ENCODE measurements at places on chromosomes 2 and 18. TPM values are rescaled to one million over a fixed set of nuclear protein-coding genes. Genes with fewer than 3 reads are reported as not detected.
A peak's percentile ranks its signal among the peaks of the same experiment; 100 is the strongest.

KLHL14 gene
- total RNA-seq: not detected

NAT8 gene
- not detected for total RNA-seq

MAP3K19 gene
- not detected for total RNA-seq

CTLA4 gene
- total RNA-seq: not detected

B3GNT7 gene
- 0.64 TPM for total RNA-seq

SCN1A gene
- total RNA-seq: not detected

CNDP1 gene
- not detected for total RNA-seq

C2orf92 gene
- total RNA-seq: 4.6 TPM

CRIM1 gene
- 273 TPM for total RNA-seq

PARD6G gene
- 7.9 TPM for total RNA-seq

GALNT3 gene
- total RNA-seq: 0.64 TPM

- DNase-seq: no peak
Observed at GRCh38 chr2:126059379-126059778, 596.6 kb upstream of the GYPC start.

GRCh38 chr2:44759823-44760222, 181.7 kb upstream of the SIX3 start:
- no peak for DNase-seq

DNA sequence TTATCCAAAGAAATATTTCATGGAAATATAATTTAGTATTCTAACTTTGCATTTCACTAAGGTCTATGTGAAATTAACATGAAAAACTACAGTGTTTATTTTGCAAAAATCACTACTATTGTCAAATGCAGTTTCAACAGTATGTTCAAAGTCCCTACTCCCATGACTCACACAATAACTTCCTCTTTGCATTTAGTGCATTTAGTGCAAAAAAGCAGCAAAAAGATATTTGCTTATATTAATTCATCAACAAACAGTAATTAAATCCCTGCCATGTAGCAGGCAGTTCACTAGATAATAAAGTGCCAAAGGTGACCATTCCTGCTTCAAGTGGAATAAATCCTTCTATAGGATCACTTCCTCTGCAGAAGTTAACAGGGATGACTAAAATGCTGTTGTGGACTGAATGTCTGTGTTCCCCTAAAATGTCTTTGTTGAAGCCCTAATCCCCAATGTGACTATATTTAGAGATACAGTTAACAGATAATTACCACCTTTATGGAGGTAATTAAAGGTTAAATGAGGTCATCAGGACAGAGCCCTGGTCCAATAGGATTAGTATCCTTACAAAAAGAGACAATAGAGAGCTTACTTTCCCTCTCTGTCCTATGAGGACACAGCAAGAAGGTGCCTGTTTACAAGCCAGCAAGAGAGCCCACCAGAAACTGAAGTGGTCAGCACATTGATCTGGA, 61.7 kb downstream of the STK39 start:
- no peak for DNase-seq

DNA sequence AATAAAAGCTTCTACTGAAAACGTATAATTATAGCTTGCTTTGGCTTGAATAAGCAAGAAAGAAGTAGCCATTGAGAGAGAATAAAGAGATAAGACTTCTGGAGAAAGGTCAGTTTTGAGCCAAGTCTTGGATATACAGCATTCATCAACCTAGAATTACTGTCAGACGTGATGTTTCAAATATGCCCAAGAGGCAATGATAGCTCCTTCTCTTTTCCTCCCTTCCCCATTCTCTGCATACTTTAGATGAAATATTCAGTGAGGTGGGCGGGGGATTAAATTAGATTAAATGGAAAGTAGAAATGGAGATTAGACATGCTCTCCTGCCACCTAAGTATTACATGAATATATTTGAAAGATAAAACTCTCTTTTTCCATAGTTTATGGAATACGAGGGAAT, 8.7 kb downstream of the ANTXR1 start:
- DNase-seq: no peak

DNA sequence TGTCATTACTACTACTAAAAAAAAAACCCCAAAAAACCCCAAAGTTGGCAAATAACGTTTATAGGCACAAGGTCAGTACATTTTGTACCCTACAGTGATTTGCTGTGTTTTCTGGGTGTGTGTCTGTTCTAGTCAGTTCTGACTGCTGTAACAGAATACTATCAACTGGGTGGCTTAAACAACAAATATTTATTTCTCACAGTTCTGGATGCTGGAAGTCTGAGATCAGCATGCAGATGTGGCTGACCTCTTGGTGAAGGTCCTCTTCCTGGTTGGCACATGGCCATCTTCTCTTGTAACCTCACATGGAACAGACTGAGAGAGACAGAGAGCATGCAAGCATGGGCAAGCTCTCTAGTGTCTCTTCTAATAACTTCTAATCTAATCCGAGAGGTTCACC, 103.1 kb downstream of the CERS6 start:
- DNase-seq: no peak

- DNase-seq: no peak
Observed at GRCh38 chr2:83017366-83018090, 1441.6 kb downstream of the SUCLG1 start.

DNA sequence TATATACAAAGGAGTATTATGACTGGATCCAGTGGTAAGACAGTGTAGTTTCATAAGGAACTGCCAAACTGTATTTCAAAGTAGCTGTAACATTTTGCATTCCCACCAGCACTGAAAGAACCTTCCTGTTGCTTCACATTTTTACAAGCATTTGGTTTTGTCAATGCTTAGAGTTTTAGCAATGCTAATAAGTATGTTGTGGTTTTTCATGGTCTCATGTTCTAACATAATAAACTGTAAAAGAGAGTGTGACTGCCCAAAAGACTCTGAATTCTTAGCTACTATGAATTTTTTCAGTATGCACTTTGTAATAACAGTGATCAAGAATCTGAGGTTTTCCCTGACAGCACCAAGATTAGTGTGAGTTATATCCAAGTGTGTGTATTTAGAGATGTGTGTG, 604.2 kb downstream of the XIRP2 start:
- no peak for DNase-seq

DNA sequence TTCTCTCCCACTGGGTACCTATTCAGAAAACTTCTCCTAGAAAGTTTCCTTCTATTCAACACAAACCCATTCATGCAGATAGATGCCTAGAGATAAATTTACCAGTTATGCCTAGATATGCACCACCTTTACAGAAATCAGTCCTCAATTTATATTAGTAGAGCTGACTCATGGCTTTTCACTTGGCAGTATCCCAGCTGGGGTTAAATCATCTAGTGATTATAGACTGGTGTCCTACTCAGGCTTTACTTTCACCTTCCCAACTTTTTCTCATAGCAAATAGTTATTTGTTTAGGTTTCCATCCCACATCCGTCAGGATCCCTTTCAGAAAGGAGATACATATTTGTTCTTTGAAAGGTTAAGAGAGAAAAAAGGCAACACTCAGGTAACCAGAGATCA, 124.5 kb downstream of the AQP4 start:
- no peak for DNase-seq

DNA sequence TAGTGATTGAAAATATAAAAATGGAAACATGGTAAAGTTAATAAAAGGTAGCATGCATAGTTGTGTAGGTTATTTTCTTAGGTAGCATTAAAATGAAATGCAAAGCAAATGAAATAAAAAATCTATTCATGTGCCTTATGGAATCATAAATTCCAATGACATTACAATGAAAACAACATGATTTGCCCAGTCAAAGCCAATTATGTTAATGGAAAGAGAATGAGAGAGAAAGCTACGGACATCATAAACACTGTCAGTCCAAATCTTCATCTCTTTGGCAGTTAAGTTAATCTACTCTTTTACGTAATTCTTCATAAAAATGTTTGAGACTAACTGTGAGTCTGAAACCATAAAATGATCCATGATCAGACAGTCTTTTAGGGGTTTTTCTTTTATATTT, 636.7 kb upstream of the SYT4 start:
- DNase-seq: no peak

DNA sequence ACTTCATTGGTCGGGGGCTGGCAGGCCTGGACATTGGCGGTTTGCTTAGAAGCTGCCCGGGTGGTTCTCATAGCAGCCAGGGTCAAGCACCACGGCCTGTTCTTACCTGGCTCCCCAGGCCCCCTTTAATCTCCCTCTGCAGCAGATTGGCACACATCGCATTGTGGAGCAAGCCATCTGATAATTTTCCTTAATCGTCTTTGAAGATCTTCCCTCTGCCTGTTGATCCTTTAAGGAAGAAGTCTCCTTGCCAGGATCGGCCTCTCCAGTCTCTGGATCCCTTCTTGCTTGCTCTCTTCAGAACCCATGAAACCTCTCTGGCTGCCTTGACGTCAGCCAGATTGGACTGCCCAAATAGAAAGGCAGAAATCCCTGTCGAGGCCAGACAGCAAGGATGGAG, 75.8 kb downstream of the NEDD4L start:
- DNase-seq: no peak

DNA sequence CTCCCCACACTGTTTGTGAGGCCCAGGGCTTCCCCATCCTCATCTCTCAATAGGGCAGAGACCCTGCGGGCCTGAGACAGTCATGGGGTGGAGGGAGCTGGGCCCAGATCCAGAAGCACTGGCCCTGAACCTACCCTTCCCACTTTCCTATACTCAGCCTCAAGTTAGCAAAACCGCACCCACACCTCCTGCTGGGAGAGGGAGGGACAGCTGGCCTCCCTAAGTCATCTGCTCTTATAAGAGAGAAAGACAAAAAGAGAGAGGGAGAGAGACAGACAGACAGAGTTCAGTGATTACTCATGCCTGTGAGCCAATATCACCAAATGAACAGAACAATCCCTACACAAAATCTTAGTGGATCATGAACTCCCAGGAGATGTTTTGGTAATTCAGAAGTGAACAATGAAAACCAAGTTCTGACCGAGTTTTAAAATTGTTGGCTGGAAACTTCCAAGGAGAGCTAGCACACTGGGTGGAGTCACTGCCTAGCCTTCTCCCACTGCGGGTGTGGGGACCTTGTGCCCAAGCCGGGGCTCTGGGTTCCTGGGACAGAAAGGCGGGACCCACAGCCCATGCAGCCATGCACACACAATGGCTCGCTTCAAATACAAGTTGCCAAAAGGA, 130.5 kb downstream of the PXDN start:
- no peak for DNase-seq

DNA sequence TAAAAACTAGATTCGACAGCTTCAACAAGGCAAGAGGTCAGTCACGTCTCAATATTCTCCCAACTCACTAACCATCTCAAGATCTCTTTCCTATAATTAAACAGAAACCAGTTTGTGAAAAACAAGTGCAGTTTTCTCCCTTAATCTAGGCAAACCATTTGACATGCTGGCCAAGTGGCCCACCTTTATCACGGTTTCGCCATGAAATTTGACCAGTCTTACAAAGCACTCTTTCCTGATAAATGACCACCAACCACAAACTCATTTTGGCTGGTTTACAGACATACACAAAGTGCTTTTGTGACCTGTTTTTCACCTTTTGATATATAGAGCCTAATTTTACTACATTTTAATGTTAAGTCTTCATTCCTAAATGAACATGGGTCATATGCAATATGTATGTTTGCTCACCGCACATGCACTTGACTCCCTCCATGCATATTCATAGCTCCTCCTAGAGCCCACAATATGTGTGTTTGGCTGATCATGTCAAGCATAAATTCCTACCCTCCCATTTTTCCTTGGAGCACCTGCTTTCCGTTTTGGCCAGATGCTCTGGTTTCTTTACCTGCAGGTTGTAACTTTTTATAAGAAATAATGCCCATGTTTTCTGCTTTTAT, 385.1 kb downstream of the RAD51AP2 start:
- no peak for DNase-seq

DNA sequence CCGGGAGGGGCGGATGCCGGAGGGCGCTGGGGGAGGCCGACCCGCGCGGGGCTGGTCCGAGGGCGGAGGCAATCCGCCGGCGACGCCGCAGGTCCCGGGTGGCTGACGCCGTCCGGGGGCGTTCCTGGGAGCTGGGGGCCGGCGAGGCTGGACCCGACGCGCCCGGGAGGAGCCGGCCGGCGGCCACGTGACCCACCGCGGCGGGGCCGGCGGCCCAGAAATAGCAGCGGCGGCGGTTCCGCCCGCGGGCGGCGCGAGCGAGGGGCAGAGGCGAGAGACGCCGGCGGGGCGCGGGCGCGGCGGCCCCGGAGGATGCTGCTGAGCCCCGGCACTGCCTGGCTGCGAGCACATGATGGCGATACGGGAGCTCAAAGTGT, at the start of gene RAB31:
TSS of gene RAB31 (plus strand) at position 245 of the 377 bp plus-strand sequence. CDS start at position 350, 105 bp downstream.
- peak; percentile 92 for DNase-seq

- DNase-seq: no peak
Observed at GRCh38 chr2:38806733-38807059, 28.7 kb downstream of the GEMIN6 start.

- DNase-seq: no peak
Observed at GRCh38 chr2:70420740-70421139, 118.9 kb upstream of the FAM136A start.

Data from ascending aorta (tissue), 2 donors.